ENCODE measurements at places on chromosomes 13 and 19. TPM values are rescaled to one million over a fixed set of nuclear protein-coding genes. Genes with fewer than 3 reads are reported as not detected.

DNA sequence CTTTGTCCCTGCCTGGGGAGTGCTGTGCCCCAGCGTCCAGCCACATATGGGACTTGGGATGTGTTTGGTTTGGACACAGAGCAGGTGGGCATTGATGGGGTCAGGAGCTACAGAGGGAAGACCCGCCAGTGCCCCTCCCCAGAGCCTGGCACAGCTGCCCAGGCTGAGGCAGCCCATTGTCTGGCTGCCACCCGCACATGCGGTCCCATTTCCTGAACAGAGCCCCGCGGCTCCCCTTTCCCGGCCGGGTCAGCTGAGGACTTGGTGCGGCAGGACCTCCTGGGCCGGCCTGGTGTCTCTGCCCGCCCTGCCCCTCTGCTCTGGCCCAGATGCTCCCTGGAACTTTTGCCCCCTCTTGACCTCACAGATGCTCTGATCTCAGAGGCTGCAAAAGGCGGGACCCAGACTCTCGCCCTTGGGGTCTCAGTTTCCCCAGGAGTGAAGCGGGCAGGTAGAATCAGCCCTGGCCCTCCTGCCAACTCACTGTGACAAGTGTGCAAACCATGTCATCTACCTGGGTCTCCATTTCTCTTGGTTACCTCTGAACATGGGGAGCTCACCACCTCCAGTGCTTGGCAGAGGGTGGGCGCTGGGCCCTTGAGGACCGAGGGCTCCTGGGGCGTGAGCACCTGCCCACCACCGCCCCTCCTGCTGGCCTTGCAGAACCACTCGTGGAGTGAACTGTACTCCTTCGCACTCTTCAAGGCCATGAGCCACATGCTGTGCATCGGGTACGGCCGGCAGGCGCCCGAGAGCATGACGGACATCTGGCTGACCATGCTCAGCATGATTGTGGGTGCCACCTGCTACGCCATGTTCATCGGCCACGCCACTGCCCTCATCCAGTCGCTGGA is 17.8 kb downstream of the HCN2 start:
- H3K4me1 ChIP-seq = peaks cover 20% of the 10 kb centered on the region
- DNase-seq = no peak
- H3K27me3 ChIP-seq = no peaks in the 10 kb centered on the region
- no peak overlapping the region for H3K4me3 ChIP-seq

- H3K36me3 ChIP-seq = no peaks in the 10 kb centered on the region
- no peak for DNase-seq
- no peaks in the 10 kb centered on the region for H3K27me3 ChIP-seq
These were observed 872.1 kb upstream of the PCDH20 start for GRCh38 chr13:62287764-62288163.

Gene PIK3R2
- 10.9 TPM for total RNA-seq

- H3K4me3 ChIP-seq = no peak overlapping the region
- no peak for DNase-seq
- peaks cover 2% of the 10 kb centered on the region for H3K27me3 ChIP-seq
- peaks cover 26% of the 10 kb centered on the region for H3K36me3 ChIP-seq
- peaks cover 5% of the 10 kb centered on the region for H3K4me1 ChIP-seq
- no peak overlapping the region for H3K27ac ChIP-seq
These were observed 10.7 kb downstream of the ANO8 start for GRCh38 chr19:17323964-17324332.

DNA sequence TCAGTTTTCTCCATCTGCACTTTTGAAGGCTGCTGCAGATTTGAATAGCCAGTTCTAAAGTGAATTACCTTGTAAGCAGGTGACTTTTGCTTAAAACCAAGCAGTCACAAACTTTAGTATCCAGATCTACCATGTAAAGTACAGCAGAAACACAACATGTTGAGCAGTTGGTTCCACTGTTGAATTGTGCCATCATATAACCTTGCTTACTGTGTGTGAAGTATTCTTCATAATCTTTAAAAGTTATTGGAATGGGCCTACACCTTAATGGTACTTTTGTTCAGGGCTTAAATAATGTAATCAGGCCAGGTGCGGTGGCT is 23.2 kb upstream of the MTUS2 start:
- no peak overlapping the region for H3K4me3 ChIP-seq
- DNase-seq = no peak
- H3K27me3 ChIP-seq = peaks cover 26% of the 10 kb centered on the region
- no peaks in the 10 kb centered on the region for H3K36me3 ChIP-seq
- peaks cover 3% of the 10 kb centered on the region for H3K4me1 ChIP-seq

Gene CERS1
- not detected for total RNA-seq

- H3K27ac ChIP-seq = no peak overlapping the region
- DNase-seq = no peak
- H3K36me3 ChIP-seq = no peaks in the 10 kb centered on the region
- H3K4me3 ChIP-seq = no peak overlapping the region
These were observed 95.4 kb downstream of the PCDH17 start for GRCh38 chr13:57726981-57727380.

Gene VSTM1
- total RNA-seq = not detected

Gene ZNF230
- total RNA-seq = 3.7 TPM

GRCh38 chr13:93307136-93307535 is 80.5 kb downstream of the GPC6 start:
- H3K27ac ChIP-seq = no peak overlapping the region
- DNase-seq = no peak
- no peaks in the 10 kb centered on the region for H3K27me3 ChIP-seq
- no peaks in the 10 kb centered on the region for H3K4me1 ChIP-seq

DNA sequence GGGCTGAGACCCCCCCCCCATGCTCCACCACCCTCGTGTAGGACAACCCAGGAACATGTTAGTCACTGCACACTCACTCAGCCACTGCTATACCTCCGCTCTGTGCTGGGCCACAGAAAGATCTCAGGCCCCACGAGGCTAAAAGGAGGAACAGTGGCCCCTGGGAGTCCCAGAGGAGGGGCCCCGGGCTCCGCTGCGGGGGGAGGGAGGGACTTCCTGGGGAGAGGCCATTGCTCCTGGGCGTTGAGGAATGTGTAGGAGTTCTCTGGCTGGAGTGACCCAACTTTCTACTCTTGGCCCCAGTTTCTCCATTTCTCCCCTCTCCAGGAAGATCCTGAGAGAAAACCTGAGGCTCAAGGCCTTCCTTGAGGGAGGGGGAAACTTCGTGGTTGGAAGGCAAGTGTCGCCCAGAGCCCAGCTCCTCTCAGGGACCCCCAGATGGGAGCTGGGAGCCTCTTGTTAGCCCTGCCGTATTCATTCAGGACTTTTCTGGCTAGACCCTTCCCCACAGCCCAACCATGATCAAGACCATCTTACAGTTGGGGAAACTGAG is 13.6 kb downstream of the ONECUT3 start:
- no peak overlapping the region for H3K4me3 ChIP-seq
- H3K36me3 ChIP-seq = no peaks in the 10 kb centered on the region
- peaks cover 59% of the 10 kb centered on the region for H3K27me3 ChIP-seq

DNA sequence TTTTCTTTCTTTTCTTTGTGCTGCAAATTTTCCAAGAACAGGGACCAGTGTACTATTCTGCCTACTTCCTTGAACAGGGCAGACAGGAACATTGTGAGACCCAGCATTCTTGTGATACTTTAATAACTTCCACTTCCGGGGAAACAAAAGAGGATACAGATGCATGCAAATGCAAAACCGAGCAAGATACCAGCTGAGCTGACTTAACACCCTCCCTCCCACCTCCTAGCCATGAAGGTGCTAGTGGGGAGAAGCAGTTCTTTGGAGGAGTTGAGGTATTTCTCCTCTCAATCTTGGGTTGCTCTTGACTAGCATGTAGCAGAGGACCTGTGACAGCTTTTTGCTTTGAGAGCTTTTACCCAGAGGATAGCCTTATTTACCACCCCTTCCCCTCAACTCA is 111.2 kb downstream of the KLF5 start:
- no peaks in the 10 kb centered on the region for H3K36me3 ChIP-seq
- H3K27ac ChIP-seq = no peak overlapping the region
- no peak for DNase-seq
- H3K4me1 ChIP-seq = no peaks in the 10 kb centered on the region

Gene IRGC
- not detected for total RNA-seq

Gene KLC3
- total RNA-seq = not detected

GRCh38 chr19:37991841-37992248 is 84.8 kb downstream of the SIPA1L3 start:
- H3K27me3 ChIP-seq = no peaks in the 10 kb centered on the region
- no peak overlapping the region for H3K27ac ChIP-seq
- no peak overlapping the region for H3K4me3 ChIP-seq
- DNase-seq = no peak

Gene SUCLA2
- 26.7 TPM for total RNA-seq
